ENCODE measurements at places on chromosomes 7 and 10.

GRCh38 chr10:132536241-132536876 is 1.2 kb upstream of the INPP5A start:
- DNase-seq: no peak

GRCh38 chr7:49089717-49090116 is 165.4 kb downstream of the CDC14C start:
- DNase-seq: no peak

DNA sequence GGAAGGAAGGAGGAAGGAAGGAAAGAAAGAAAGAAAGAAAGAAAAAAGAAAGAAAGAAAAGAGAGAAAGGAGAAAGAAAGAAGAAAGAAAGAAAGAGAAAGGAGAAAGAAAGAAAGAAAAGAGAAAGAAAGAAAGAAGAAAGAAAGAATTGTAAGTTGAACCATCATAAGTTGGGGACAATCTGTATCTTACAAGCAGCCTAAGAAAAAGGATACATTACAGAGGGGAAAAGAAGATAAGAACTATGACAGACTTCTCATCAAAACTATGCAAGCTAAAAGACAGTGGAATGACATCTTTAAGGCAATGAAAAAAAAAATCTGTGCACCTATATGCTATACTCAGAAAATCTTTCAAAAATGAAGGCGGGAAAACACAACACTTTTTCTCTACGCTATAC is 50.3 kb upstream of the SP4 start:
- no peak for DNase-seq

DNA sequence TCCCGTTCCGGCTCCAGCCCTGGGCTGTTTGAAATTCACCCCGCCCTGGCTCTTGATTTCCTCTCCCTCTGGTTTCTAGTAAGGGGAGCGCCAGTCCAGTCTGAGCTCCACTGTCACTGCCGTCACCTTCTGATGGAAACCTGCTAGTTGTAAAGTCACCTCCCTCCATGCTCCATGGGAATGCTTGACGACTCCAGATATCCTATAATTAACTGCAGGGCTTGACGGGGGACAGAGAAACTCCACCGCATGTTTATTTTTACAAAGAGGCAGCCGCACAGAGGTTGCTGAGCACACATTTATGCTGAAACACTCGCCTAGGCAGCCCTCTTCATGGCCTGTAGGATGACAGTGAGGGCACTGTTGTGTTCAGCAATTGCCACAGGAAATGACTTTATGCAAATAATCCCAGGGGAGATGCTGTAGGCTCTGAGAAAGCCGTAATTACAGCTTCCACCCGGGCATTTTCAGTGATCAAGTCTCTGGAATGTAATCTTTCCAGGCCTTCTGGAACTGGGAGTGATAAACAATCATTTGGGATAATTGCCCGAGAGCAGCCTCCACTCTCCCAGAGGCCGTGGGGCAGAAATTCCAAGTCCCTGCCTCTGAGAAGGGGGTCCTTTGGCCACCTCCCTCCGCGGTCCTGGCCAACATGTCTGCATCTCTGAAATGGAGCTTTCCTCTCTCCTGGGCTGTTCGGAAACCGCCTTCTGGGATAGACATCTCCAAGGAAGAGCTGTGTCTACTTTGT is 300.5 kb downstream of the KLF6 start:
- DNase-seq: no peak

DNA sequence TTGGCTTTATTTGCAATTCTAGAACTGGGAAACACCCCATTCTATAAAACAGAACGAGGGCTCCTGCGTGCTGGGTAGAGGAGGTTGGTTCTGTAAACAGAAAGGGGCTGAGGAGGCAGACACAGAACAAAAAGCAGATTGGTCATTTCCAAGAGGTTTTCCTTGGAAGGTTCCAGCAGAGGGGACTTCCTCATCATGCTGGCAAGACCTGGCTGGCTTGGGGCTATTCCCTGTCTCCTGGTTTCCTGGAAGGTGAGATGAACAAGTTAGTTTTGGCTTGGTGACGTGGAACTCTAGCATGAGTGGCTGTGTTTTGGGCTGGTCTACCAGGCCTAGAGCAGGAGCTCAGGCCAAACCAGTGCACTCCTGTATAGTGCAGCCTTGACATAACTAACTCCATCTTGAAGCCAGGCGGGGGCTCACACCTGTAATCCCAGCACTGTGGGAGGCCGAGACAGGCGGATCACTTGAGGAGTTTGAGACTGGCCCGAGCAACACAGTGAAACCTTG is 26.1 kb upstream of the DNAJB6 start:
- no peak for DNase-seq

GRCh38 chr7:4959306-4959705 is 319 bp upstream of the MMD2 start:
- no peak for DNase-seq

GRCh38 chr7:47912332-47912731 is 35.9 kb downstream of the PKD1L1 start:
- DNase-seq: peak; percentile 65

DNA sequence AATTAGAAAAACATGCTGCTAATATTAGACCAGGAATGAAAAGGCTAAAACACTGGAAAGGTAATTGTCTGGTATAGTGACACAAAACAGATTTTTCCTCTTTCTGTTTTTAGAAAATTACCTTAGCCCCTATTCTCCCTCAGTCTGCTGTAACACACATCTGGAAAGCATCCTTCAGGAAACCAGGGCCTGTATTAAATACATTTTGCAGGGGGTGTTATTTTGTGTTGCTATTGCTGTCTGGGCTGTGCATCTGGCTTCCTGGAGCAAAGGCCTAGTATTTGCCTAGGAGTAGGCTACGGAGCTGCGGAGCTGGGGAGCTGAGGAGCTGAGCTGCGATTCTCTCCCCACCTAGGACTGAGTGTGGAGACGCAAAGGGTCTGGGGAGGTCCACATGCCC is 169.3 kb downstream of the GFRA1 start:
- no peak for DNase-seq

- DNase-seq: no peak
Observed at GRCh38 chr7:35246819-35247218, 7.1 kb downstream of the TBX20 start.

GRCh38 chr7:116968631-116969030 is 15.3 kb downstream of the ST7 start:
- no peak for DNase-seq

DNA sequence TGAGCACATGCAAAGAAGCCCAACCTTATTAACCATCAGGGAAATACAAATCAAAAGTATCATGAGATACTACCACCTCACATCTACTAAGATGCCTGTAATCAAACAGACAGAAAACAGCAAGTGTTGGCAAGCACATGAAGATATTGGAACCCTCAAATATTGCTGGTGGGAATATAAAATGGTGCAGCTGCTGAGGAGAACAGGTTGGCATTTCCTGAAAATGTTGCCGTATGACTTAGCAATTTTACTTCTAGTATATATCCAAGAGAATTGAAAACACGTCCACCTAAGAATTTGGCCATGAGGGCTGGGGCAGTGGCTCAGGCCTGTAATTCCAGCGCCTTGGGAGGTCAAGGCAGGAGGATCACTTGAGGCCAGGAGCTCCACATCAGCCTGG is 39.4 kb upstream of the TNRC18 start:
- DNase-seq: no peak

- DNase-seq: no peak
Observed at GRCh38 chr10:48289501-48290238, 15.2 kb upstream of the FRMPD2 start.

- no peak for DNase-seq
Observed at GRCh38 chr10:93854975-93855374, 38.8 kb upstream of the SLC35G1 start.

DNA sequence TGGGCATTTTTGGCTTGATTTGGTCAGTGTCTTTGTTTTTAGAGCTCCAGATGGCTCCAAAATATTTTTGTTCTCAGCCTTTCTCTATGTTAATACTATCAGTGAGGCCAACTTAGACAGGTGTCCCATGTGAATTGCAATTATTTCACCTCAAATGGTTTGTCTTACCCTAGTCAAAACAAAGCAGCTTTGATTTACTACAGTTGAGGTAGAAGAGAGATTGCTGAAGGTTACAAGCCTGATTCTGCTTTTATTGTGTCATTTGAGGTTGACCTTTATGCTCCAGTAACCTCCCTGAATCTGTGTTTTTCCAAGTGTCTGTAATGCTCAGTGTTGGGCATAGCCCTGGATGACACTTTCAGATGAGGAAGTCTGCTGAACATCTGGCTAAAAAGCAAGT is 882.9 kb downstream of the NRG3 start:
- no peak for DNase-seq

DNA sequence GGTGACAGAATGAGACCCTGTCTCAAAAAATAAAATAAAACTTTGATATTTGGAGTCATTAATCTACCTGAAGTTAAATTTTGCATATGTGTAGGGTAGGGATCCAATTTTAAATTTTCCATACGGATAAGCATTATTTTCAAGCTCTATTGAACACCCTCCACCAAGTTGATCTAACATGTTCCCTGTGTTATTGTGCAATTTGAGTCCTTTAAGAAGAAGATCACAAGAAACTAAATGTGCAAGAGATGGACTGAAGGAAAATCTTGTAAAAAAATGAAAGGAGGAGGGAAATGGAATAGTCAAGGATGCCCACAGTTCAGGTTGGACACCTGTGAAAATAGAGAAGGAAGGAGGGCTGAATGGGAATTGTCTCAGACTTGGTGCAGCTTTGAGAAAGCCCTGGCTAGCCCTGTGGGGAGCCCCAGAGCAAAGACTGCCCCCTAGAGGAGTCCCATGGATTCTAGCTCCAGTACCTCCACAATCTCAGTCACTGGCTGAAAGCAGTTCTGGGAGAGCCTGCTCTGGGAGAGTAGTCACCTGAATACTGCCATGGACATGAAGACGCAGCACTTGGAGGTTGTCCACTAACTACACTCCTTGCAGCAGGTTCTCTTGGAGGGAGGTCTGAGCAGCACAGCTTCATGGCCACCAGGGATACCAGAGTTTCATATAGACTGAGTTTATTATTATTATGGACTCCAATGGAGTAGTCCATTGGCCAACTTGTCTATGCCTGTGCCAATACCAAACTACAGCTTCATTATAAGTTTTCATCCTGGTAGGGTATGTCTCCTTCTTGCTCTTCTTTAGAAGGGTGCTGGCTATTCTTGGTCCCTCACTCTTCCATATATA is 5.7 kb upstream of the TIAL1 start:
- DNase-seq: peak; percentile 59

- DNase-seq: no peak
Observed at GRCh38 chr7:80210400-80210799, 75.8 kb downstream of the GNAI1 start.

DNA sequence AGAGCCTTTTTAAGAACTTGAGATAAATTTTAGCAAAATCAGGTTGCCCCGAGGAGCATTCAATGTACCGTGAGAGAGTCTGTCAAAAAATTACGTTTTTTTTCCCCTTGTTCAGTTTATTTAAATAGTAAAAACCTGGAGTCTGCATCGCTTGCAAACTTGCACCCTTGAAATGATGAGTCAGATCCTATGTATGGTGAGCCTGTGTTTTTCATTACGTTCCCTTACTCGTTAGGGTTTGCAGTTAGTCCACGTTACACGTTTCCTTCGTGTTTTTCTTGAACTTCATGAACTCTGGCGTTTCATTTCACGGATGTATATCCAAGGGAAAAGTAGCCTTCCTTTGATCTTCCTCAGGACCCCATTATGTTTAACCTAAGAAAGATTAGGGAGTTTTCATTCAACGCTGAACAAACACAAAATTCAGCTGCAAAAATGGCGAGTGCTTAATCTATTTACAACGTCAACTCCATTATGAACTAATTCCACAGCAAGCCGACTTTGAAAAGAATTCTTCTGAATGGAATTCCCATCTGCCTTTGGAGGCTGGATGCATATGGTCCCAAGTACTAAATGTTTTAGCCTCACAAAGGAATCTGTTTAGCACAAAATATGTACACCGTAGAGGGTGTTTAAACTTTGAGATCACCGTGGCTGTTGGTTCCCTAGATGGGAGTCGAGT is 182.4 kb downstream of the MYOF start:
- DNase-seq: no peak

- DNase-seq: no peak
Observed at GRCh38 chr10:11424456-11425295, 186.8 kb downstream of the USP6NL start.

- no peak for DNase-seq
Observed at GRCh38 chr7:542713-543500, 23.3 kb upstream of the PDGFA start.

DNA sequence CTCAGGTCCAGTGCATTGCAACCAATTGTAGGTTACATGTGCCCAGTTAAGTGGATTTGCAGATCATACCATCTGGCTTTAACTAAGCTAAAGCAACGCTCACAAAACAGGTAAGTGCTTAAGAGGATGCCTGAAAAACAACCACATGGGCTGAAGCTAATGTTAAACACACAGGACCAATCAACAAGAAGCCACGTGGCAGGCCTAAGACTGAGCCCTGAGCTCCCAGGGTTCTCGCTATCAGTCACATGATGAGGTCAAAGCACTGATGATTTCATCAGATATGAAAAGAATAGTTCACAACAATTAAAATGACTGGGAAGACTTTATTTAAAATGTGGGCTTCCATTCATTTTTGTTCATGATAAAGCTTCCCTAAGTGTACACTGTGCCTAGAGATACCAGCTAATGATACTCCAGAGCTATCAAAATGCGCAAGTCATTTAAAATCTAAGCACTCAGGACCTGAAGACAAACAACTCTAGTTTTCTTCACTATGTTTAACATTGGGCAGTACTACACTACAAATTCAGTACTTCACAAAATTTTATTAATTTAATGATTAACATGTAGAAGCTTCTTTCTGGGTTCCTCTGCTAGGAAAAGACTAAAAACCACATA is 90.6 kb downstream of the PIP4K2A start:
- no peak for DNase-seq

- no peak for DNase-seq
Observed at GRCh38 chr10:10092581-10092980, 925.1 kb upstream of the CELF2 start.

DNA sequence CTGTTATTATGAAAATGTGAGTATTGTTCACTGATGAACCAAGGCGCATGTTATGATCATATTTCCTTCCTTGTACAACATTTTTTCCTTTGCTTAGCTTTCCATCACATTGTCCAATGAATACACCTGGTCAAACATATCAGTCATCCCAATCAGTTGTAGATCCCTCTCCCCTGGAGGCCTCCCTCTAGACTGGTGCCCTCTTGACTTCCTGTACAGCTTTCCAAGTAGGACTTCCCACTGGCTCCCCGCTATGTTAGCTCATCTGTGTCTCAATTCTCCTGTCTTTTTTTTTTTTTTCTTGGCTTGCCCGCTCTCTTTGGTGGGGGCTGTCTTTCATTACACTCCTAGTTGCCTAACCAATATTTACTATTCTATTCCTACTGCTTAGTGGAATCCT is 214.2 kb upstream of the NPY start:
- no peak for DNase-seq

- DNase-seq: no peak
Observed at GRCh38 chr10:105656856-105657255, 1015.8 kb downstream of the SORCS3 start.

GRCh38 chr10:29377333-29377961 is 88.6 kb downstream of the LYZL1 start:
- no peak for DNase-seq

- DNase-seq: peak; percentile 84
Observed at GRCh38 chr10:46544989-46545791, 11.3 kb downstream of the GPRIN2 start.

- DNase-seq: no peak
Observed at GRCh38 chr7:41103331-41103730, 599.6 kb downstream of the INHBA start.

GRCh38 chr7:50695026-50695425 is 87.7 kb downstream of the GRB10 start:
- DNase-seq: peak; percentile 25

- no peak for DNase-seq
Observed at GRCh38 chr7:47649919-47650318, 68.0 kb upstream of the TNS3 start.
